Cardiac septum (tissue), 1 donor: ENCODE measurements at places on chromosomes 16 and 17. TPM values are rescaled to one million over a fixed set of nuclear protein-coding genes. Genes with fewer than 3 reads are reported as not detected.

GRCh38 chr17:37182786-37183465 is 192.9 kb upstream of the C17orf78 start:
- no peak for DNase-seq

The QRICH2 gene
- 1.8 TPM for total RNA-seq

- peak; percentile 94 for DNase-seq
Observed at GRCh38 chr17:78351449-78352006, 8.3 kb downstream of the SOCS3 start.

- DNase-seq = no peak
Observed at GRCh38 chr17:42821176-42821575, 2.9 kb downstream of the BECN1 start.

The SULT1A2 gene
- 0.73 TPM for total RNA-seq

GRCh38 chr17:20218272-20218671 is 209.1 kb downstream of the SPECC1 start:
- no peak for DNase-seq

The HID1 gene
- total RNA-seq = 9.0 TPM

The GPR139 gene
- total RNA-seq = not detected

The CORO1A gene
- 7.4 TPM for total RNA-seq

The TBC1D3C gene
- total RNA-seq = not detected

GRCh38 chr17:44781551-44782325 is 22.9 kb downstream of the ADAM11 start:
- no peak for DNase-seq

DNA sequence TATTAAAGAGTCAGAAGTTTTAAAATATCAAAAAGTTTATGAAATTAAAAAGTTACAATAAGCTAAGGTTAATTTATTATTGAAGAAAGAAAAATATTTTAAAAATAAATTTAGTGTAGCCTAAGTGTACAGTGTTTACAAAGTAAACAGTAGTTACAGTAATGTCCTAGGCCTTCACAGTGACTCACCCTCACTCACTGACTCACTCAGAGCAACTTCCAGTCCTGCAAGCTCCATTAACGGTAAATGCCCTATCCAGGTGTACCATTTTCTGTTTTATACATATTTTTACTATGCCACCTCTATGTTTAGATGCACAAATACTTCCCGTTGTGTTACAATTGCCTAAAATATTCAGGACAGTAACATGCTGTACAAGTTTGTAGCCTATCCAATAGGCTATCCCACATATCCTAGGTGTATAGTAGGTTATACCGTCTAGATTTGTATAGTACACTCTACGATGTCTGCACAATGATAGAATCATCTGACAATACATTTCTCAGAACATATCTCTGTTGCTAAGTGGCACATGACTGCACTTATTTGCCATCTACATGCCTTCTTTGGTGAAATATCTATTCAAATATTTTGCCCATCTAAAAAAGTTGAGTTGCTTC is 67.2 kb upstream of the WSB1 start:
- no peak for DNase-seq

GRCh38 chr17:29158096-29158487 is 22.1 kb downstream of the MYO18A start:
- DNase-seq = no peak
